MG63 (cell line): ENCODE measurements at places on chromosomes 4 and X. TPM values are rescaled to one million over a fixed set of nuclear protein-coding genes. Genes with fewer than 3 reads are reported as not detected.

DNA sequence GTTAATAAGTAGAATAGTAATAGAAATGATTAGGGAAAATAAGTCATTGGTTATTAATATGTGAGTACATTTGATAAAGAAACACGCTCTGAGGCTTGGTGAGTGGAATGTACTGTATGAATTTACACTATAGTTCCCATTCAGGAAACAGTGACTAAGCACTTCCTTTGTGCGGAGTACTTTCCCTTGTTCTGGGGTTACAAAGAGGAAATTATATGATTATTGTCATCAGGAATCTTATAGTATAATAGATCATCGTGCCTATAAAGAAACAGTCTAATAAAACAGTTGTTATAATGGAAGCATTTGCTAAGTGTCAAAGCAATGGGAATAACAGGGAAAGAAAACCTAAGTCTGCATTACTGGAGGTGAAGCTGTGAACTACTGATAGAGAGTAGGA, 138.0 kb downstream of the RPA4 start:
- no peak for DNase-seq

- DNase-seq = no peak
These were observed 31.8 kb downstream of the HPGD start for GRCh38 chr4:174490451-174490961.

DNA sequence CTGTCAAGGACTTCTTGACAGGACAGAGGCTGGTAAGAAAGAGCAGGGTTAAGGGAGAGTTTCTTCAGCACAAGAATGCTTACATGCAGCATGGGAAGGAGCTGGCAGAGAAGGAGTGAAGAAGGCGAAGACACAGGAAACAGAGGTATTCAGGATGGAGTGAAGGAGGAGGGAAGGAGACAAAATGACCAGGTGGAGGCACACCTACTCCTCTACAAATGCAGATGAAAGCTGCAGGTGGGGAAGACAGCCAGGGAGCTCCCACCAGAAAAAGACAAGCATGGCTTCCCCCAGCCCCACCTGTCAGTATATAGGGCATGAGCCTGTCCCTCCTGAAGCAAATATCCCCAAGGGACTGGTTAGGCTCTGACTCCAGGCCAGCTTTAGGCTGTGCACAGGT, 29.6 kb upstream of the NKRF start:
- DNase-seq = no peak

DNA sequence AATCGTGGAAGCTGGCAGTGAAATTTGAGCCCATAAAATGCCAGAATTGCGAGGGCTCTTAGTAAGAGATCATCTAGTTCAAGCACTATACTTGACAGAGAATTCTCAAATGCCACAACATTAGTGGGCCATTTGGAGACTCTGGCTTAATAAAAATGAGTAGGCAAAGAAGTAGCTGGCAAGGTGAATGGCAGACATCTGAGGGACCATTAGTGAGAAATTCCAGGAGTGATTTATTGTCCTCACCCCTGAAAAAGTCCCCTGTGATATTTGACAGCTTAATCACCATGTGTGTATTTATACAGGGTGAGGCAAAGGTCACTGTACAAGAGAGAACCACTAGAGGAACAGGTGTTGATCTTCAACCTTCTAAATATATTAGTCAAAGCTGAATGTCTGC, 207.5 kb downstream of the CHRDL1 start:
- DNase-seq = no peak

DNA sequence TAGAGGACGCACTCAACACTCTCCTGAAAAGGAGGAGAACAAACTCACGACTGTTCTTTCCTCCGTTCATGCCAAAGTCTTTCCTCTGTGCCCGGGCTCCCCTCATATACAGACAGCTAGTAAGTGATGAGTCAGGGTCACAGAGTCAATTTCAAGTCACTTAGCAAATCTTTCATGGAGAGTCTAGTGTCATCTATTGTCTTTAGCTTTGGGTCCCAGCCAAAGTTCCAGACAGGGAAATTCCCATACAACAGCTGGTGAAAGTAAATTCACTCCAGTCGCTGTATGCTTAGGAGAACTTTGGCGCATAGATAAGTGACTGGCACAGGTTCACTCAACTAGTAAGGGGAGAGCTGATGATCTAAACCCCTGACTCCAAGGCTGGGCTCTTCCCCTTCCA, 226.5 kb downstream of the MID1 start:
- no peak for DNase-seq

GRCh38 chrX:110321670-110322069, 3.8 kb upstream of the AMMECR1 start:
- DNase-seq = no peak

CYLC1 gene
- not detected in 2 replicates for total RNA-seq

DNA sequence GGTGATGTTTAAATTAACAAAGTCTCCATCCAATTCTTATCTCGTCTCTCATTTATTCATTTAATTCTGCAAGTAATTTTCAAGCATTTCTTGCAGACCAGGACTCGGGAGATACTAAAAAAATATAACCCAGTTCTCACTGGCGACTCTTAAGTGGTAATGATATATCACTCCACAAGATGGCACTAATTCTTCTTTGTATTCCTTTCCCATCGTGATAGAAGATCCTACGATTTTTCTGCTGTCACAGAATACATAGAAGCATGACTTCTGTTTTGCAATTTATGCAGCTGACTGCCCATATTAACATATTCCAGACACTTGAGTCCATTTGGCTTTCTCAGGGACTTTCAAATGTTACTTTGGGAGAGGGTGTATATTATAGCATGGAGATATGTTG, 64.0 kb upstream of the FGF13 start:
- no peak for DNase-seq
